ENCODE measurements at places on chromosomes 6 and 20.

DNA sequence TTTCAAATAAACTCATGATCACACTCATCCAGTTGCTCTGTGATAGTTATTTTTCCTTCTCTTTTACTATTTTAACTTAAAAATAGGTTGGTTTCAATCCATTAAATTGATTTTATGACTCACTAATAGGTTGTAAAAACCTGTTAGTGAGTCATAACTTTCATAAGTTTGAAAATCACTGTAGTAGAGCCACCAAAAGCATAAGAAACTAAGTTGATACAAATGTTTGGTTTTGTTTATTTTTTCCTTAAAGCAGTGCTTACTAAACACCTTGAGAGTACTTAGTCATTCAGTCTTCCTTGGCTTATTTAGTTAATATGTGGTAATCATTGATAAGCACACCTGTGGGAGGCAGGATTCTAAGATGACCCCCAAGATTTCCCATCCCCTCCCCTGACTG lies 312.1 kb upstream of the MAN1A1 start:
- no peak for DNase-seq

GRCh38 chr6:128499079-128499731 lies 21.2 kb downstream of the PTPRK start:
- no peak for DNase-seq

DNA sequence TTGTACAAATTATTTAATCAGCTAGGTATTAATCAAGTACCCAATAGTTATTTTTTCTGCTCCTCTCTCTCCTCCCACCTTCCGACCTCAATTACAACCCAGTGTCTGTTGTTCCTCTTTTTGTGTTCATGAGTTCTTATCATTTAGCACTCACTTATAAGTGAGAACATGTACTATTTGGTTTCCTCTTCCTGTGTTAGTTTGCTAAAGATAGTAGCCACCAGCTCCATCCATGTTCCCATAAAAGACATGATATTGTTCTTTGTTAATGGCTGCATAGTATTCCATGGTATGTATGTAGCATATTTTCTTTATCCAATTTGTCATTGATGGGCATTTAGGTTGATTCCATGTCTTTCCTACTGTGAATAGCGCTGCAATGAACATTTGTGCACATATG lies 652.8 kb upstream of the CITED2 start:
- DNase-seq, result no peak

DNA sequence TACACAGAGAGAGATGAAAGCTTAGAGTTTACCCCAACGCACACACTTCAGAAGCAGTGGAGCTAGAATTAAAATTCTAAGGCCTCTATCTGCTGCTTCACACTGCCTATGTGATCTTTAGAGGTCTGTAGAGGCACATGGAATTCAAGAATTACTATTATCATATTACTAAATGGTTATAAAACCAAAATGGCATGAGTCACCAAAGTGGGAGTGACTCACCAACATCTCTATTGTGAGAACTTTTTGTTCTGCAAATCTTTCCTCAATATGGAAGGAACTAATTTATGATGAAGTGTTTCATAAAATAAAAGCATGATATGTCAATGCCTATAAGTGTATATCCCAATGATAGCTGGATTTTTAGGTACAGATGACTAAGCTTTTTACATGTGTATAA lies 28.5 kb upstream of the TMEM244 start:
- DNase-seq, result no peak

DNA sequence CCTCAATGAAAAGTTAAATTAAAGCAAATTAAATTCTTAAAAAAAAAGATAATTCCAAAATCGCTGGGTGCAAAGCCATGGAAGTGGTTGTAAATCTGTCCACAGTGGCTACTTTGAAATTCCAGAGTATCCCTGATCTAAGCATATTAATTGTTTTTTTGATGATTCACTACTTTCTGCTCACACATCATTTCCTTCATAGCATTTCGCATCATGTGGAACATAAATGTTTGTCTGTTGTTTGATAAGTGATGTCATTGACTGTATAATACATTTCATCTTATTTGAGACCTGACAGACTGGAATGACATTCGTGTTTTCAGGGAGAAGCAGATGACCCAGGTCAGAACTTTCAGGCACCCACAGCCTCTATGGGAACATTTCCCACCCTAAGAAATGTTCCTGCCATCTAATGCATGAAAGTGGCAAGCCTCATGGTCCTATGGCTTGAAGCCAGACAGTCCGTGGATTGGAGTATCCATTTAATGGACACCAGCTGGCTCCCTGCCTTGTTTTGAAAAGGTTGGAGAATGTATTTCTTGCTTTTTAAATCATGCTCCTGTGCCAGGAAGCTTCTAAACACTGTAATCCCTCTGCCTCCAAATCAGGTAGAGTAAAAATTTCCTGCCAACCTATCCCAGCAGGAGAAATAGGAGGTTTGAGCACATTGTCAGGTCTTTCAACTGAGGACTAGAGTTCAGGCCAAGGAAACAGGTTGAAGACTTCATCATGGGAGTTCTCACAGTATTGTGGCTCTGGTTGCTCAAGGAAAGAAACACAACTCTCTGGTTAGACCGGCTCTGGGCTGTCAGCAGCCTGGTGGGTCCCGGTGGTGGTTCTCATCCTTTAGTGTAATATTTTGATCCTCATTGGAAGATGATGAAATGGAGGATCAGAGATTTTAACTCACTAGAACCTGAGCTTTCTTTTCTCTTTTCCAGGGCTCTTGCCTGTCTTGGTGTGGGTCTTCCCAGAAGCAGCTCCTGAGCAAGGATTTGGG lies 157.9 kb downstream of the SLC24A3 start:
- no peak for DNase-seq

GRCh38 chr6:154901876-154902552 lies 93.1 kb upstream of the TIAM2 start:
- DNase-seq, result no peak
